ENCODE measurements at places on chromosomes 13 and 19.
A peak's percentile ranks its signal among the peaks of the same experiment; 100 is the strongest.

DNA sequence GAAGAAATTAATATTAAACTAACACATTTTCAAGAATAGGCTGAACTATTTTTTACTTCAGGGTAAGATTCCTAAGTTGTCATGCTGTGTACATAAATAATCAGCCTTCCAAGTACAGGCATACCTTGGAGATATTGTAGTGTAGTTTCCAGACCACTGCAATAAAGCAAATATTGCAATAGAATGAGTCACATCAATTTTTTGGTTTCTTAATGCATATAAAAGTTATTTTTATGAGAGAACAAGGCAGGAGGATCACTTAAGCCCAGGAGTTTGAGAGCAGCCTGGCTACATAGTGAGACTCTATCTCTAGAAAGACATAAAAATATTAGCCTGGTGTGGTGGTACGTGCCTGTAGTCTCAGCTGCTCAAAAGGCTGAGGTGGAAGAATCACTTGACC lies 511.5 kb downstream of the UQCRFS1 start:
- DNase-seq, result no peak

GRCh38 chr13:99375738-99376080 lies 68.5 kb upstream of the GPR183 start:
- no peak for DNase-seq

DNA sequence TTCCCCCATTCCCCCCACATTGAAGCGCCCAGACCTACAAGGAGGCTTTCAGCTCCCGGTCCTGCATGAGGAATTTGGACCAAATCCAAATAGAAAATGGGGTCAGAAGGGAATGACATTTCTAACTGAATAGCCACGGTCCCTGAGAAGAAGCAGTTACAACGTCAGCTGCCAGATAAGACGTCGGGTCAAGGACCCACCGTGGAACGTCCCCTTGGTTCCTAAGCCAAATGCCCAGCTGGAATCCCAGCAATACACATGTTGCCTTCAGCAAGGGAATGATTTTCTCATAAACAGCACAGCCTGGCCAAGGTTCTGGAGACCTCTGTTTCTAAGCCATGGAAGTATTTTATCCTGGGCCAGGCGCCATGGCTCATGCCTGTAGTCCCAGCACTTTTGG lies 109.1 kb upstream of the PEG3 start:
- no peak for DNase-seq

- DNase-seq, result no peak
Observed at GRCh38 chr13:33031277-33031676, 15.1 kb downstream of the KL start.

DNA sequence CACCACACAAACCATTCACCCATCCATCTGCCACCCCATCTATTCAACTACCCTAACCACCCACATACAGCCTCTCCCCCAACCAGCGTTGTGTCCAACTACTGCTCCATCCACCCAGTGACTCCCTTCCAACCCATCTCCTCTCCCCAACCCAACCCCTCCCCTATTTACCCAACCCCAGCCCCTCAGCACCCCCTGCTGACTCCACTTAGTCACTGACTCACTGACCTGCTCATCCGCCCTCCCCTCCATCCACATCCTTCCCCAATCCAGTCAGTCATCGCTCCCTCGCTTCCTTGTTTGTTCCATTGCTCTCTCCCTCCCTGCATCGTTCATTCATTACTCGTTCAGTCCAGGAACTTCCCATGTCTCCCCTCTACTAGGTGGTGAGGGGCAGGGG lies 39.2 kb downstream of the KCNC3 start:
- no peak for DNase-seq

- DNase-seq, result no peak
Observed at GRCh38 chr13:98835156-98835555, 82.7 kb upstream of the SLC15A1 start.

DNA sequence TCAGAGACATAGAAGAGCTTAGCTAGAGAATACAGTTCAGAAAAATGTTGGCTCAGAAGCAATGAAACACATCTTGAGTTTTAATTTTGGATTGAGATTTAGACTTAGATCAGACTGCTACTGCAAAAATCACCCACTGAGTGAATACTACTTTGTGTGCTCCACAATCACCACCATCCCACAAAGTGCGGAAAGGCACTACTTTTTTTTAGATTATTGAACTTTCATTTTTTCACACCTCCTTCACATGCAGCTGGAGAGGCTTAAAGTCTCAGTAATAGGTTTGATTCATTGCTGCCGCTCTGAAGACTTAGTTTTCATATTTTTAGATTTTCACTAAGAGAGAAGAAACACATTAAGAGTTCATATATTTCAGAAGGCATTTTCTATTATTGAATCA lies 289.9 kb upstream of the PRR20A start:
- no peak for DNase-seq

DNA sequence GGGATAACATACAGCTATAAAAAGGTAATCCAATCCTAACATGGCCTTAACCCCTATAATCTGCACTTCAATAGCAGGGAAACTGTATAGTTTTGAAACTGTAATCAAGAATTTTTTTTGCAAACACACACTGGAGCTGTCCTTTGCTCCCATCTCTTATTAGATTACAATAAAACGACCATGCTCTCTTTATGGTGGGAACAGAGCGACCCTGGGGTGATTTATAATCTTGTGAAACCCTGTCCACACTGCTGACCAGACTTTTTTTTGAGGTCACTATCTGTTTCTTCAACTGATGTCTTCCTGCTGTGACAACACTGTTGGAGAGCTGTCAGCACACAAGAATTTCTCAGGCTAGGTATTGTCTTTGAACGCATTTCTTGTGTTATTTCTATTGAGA lies 35.3 kb downstream of the DACH1 start:
- DNase-seq, result no peak

DNA sequence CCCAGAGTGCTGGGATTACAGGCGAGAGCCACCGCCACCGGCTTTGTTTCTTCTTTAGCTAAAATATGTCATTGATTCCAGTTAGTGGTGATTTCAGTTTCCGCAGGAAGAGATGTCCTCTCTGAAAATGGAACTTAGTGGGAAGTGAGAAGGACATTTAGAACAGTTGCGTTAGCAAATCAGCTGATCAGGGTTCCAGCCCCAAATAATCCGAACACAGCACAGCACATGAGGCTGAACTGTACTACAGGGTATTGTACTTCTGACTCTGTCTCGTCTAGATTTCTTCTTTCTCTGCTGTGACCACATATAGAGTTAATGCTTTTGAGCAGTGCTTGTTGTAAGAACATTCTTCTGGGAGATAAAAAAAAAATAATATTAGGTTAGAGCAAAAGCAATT lies 314.4 kb downstream of the MYO16 start:
- no peak for DNase-seq

DNA sequence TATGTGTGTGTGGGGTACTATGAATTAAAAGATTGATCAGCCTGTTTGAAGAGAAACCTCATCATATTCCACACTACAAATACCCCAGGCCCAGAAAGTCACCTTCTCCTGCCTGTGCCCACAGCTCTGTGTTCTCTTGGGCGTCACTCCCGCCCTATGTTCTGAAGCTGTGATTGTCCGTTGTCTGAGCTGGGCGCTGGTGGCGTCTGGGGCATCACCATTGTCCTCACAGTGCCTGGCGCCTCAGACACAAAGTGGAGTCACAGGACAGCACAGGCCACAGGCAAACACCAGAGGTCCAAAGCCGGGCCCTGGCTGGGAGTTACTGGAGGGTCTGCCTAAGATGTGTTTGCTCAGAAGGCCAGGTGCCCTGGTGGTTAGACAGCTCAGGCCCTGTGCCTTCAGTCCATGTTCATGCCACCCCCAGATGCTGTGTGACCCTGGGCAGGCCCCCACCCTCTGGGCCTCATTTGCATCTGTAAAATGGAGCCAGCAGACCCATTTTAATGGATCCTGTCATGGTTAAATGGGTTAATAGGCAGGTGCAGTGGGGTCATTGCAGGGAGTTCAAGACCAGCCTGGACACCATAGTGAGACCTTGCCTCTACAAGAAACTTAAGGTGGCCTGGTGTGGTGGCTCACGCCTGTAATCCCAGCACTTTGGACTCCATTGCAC lies 34.5 kb downstream of the DNM2 start:
- DNase-seq, result no peak

GRCh38 chr13:89903115-89903514 lies 1444.4 kb upstream of the MIR17HG start:
- no peak for DNase-seq

DNA sequence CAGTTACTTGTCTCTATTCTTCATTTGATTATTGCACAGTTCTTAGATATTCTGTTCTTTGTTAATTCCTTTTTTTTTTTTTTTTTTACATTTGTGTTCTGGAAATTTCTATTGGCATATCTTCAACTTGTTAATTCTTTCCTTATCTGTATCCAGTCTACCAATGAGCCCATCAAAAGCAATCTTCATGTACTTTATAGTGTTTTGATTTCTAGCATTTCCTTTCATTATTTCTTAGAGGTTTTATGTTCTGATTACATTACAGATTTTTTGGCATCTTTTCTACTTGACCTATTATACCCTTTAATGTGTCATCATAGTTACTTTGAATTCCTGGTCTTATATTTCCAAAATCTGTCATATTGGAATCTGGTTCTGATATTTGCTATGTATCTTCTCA lies 2194.8 kb downstream of the PCDH9 start:
- DNase-seq, result no peak

DNA sequence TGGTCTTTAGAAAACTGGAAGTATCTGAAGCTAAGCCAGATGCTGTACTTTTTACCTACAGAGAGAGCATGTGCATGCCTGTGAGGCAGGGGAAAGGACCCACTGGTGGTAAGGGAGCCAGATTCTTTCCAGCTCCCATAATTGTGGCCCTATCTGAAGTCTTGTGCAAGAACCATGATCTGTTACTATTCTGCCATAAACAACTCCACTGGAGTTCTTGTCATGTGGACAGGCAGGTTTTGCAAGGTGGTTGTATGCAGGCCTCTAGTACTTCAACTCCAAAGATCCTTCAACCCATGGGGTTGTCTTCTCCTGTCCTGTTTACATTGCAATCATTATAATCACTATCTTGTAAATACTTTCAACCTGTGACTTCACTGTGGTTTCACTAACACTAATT lies 14.1 kb downstream of the PROSER1 start:
- DNase-seq, result no peak

DNA sequence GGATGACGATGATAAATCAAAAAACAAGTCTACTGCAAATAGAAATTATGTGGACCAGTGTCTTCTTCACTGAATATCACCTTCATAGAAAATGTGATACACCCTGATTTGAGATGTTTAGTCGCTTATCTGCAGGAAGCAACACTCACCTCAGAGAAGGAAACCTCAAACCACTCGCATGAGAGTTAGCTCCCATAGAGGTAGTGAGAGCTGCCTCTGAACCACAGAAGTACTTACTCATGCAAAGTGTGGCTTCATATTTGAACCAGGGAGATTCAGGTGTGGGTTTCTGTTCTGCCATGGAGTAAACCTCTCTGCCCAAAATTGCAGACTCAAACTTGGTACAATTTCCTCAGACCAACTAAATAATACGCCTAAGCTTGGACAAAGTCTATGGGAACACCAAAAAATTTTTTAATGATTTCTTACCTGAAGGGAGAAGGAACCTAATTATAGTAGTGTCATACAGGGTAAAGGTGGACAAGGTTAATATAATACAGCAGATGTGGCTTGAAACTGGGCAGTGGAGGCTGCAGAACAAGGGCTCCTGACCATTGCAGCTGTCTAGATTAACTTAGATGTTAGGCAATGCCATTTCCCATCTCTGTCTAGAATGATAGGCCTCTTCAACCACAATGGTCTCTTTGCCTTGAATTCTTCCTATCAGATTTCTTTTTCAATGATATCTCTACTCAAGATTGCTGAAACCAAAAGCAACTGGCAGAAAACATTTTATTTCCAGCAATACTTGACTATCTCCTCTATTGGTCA lies 29.6 kb upstream of the RCBTB2 start:
- peak; percentile 47 for DNase-seq

DNA sequence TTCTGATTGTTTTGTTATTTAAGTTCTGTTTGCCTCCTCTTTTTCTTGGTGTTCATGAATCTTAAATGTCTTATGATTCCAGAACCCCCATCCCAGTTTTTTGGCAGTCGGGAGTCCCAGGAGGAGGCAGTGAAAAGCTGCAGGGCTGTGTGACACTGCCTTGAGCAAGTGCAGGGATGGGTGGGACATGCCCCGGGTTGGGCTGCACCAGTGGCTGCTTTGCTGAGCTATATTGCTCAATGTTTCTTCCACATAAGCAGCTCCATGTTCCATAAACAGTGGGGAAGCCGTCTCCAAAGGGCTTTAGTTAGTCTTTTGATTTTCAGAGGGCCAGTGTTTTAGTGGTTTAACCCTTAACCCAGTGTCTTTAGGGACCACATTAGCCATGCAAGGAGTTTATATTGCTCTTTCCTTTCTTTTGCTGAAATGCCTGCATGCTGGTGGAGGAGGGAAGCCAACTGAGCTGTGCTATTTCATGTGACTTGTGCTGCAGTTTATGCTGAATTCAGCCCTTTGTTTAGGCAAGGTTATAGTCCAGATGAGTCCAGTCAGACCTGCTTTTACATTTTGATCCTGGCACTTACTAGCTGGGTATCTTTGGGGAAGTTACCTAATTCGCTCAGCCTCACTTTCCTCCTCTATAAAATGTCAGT lies 13.1 kb downstream of the ATP8A2 start:
- no peak for DNase-seq

GRCh38 chr13:67090856-67091255 lies 139.3 kb downstream of the PCDH9 start:
- DNase-seq, result no peak

DNA sequence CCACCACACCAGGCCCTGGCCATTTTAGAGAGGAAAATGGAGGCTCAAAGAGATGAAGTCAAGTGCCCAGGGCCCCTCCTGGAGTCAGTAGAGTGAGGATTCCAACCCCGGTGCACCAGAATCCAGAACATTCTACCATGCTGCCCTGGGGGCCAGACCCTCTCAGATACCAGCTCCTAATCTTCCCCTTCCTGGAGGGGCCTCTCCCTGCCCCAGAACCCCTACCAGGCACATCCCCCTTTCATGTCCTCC lies 11.1 kb downstream of the CAPN12 start:
- DNase-seq, result no peak

GRCh38 chr19:40598918-40599307 lies 2.3 kb upstream of the LTBP4 start:
- no peak for DNase-seq

DNA sequence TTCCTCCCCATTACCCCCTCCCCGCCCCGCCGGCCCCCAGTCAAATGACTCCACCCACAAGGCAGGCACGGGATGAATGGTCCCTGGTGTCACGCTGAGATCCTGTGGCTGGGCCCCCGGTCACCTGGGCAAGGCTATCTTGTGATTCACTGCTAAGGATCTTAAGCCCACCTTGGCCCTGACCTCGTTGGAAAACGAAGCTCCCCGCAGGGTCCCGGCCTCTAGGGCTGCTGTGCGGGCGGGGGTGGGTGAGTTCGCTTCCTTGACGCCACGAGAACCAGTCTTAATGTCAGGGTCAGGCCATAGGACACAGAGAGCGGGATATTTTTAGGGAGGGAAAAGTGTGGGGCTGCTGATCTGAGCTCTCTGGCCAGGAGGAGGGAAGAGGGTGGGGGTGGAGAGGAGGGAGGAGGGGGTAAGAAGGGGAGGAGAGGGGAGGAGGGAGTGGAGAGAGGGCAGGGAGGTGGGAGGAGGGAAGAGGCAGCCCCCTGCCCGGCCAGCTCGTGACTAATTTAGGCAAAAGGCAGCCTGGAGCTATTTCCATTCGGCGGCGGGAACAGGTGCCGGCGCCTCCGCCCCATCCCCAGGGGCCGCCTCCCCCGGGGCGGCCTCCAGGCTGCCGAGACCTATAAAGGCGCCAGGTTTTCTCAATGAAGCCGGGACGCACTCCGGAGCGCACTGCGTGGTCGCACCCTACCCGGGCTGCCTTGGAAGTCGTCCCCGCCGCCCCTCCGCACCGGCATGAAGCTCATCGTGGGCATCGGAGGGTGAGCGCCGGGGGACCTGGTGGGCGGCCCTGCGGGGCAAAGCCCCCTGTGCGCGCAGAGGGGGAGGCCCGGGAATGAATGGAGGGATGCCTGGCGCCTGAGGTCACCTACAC lies at the start of gene NMRK2:
Gene NMRK2, plus strand, starts transcription at position 139 of the 880 bp plus-strand sequence. Its CDS starts 603 bp downstream, at position 742.
- no peak for DNase-seq
